ENCODE measurements at places on chromosomes 16 and 17.

DNA sequence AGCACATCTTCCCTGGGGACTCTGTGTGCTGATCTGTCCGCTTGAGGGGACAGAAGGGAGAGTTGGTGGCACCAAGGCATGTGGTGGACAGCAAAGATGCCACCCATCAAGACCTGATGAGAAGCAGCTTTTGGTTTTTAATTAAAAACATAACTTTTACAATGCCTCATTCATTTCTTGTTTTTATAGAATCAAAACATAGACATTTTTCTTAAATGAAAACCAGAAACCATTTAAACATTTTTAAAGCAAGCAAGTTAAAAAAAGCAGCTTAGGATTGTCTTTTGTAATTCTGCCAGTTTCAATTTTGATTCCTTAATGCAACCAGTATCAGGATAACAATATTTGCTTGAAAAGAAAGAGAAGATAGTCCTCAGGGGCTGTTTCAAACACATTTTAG lies 123.7 kb upstream of the AXIN2 start:
- DNase-seq: no peak

DNA sequence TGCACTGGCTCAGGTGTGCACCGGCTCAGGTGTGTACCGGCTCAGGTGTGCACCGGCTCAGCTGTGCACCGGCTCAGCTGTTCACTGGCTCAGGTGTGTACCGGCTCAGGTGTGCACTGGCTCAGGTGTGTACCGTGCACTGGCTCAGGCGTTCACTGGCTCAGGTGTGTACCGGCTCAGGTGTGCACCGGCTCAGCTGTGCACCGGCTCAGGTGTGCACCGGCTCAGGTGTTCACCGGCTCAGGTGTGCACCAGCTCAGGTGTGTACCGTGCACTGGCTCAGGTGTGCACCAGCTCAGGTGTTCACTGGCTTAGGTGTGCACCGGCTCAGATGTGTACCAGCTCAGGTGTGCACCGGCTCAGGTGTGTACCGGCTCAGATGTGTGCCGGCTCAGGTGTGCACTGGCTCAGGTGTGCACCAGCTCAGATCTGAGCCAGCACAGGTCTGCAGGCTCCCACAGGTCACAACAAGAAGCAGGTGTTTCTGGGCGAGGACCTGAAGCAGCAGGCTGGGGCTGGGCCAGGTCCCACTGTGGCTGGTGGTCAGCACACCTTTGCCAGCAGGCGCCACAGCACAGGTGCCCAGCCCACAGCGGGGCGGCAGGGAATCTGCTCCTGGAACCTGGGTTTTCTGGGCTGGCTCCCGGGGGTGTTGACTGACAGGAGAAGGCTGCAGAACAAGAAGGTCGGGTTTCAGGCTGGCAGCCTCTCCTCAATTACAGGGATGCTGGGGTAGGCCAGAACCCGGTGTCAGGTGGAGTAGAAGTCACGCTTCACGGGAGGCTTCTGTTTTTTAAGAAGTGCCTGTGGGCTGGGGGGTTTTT lies 17.2 kb downstream of the METRNL start:
- peak; percentile 72 for DNase-seq

DNA sequence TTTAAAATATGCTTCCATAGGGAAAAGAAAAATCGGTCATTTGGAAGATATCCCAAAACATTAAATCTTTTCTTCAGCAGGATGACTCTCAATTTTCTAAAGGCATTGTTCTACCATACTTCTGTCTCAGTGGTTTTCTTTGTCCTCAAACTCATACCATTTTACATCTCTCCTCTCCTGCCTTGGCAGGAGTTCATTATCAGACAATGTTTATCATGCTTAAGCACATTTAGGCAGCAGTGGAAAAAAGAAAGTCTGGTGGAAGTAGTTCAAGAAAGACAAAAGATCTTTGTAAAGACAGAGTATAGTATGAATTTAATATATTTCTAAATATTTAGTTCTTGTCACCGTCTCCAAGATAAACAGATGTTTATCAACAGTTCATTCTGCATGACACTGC lies 68.2 kb downstream of the CDK12 start:
- no peak for DNase-seq

- no peak for DNase-seq
Measured at GRCh38 chr16:1525871-1526607, 7.4 kb upstream of the TMEM204 start.

- DNase-seq: peak; percentile 44
Measured at GRCh38 chr16:66408163-66409048, 18.7 kb upstream of the BEAN1 start.

- DNase-seq: no peak
Measured at GRCh38 chr16:89586853-89587252, 11.3 kb downstream of the CPNE7 start.

DNA sequence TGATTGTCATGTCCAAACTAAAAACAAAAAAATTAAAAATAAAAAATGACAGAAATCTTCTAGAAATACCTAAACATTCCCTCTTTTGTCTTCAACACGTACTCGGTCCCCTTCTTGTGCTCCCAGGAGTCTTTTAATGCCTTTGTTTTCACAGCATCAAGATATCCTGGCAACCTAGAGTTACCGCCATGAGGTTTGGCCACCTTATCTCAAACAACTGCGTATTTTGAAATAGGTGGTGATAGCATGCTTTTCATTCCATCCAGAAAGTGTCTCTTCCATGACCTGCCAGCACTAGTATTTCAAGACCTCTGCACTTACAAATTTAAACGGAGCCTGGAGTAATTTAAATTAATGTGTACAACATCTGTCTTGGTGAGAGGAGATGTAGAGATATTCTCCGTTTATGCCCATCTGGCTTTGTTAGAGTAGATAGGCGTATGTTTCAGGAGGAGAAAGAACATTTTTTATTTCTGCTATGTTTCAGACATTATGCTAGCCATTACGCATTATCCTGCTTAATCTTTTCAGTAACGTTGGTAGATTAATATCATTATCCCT lies 42.0 kb downstream of the RBFOX1 start:
- no peak for DNase-seq

DNA sequence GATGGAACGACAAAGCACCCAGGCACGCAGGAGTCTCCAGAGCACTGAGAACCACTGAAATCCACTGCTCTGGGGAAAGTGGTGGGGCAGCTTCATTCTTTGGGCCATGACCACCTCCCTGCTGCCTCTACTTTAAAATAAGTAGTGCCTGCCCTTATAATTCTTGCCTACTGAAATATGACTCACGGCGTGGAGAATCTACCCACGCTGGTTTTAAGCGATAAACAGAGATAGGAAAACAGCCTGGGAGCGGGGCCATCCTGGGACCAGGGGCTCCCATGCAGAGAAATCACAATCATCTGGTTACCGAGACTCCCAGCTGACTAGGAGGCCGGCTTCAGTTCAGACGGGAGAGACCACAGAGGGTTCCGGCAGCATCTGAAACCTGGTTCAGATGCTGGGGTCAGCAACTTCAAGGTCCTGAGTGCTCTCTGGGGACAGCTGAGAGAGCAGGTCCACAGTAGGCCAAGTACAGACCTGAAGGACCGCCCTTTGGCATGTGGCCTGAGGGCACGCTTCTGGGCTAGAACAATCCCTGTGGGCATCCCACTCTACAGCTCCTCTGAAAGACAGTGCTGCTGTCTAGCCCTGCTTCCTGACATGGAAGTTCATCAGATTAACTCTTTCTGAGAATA lies 8.6 kb upstream of the DHRS13 start:
- no peak for DNase-seq

- no peak for DNase-seq
Measured at GRCh38 chr16:1918351-1919326, at the start of gene HS3ST6. HS3ST6 (minus strand) TSS chr16:1918415; CDS start chr16:1918323, 92 bp downstream.

- no peak for DNase-seq
Measured at GRCh38 chr16:80968386-80969113, 38.1 kb downstream of the CMC2 start.

- peak; percentile 96 for DNase-seq
Measured at GRCh38 chr17:1399679-1400512, at the start of gene YWHAE. YWHAE (minus strand) TSS chr17:1400222; CDS start chr17:1400110, 112 bp downstream.

GRCh38 chr16:79288066-79288465 lies 312.5 kb downstream of the MAF start:
- DNase-seq: no peak

DNA sequence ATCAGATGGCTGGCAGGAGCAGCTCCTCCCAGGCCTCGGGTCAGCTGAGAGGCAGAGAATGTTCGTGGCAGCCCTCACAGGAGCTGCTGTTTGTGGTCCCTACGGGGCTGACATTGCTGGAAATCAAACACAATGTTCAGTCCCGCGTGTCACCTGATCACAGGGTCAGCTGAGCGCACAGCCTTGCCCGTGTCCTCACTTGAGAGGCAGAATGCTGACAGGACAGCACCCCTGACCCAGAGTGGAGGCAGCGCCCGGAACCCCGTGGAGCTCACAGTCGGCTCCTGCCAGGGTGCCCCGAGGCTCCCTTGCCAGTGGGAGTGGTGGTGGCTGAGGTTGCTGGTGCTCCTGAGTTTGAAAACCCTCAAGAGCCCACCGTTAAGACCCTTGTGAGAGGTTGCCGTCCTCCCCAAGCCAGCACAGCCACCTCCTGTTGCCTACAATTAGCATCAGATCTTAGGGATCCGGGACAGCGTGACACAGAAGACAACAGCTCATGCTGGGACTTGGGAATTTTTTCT lies 3.6 kb upstream of the CHMP6 start:
- no peak for DNase-seq

DNA sequence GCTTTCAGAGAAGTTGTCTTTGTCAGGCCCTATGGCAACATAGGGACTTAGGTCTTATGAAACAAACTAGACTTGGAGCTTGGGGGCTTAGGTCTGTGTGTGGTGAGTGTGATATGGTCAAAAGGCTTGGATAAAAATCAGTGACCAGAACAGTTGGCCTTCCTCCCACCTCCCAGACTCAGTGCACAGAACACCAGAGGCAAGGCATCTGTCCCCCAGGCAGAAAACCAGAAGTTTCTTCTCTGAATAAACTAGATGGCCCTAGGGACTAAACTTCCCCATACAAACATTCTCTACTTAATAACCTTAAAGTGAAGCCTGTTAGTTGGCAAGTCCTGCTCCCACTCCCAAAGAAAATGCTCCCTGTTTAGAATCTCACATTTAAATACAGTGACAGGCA lies 39.2 kb upstream of the PMFBP1 start:
- DNase-seq: no peak

DNA sequence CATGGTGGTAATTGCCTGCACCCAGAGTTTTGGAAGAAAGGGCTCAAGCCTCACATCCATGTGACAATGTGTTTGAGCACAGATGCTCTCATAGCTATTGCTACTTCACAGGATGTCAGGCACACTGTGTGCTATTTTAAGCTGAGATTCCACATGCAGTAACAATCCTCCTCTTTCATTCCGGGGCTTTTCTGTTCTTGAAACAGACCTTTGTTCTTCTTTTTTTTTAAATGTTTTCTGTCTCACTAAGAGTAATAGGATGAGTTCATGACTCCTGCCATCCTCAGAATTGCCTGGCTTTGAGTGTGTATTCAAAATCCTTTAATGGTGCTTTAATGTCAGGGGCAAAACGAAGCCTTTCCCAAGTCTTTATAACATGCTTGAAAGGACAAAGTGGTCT lies 198.9 kb downstream of the ABCC12 start:
- DNase-seq: no peak

DNA sequence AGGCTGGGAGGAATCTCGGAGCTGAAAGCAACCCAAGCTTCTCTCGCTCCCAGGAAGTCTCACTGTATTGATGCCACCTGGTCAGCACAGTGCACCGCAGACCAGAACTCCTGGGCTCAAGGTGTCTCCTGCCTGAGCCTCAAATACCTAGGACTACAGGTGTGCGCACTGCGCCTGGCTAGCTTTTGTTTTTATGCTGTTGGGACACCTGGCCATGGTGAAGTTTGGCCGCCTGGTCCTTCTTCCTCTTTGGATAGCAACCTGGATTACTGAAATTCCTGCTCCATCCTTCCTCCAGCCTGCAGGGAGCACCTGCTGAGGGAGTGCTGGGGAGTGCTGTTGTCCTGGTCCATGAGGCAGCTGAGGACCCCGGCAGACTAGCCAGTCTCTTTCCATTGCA lies 56.6 kb downstream of the COTL1 start:
- no peak for DNase-seq

DNA sequence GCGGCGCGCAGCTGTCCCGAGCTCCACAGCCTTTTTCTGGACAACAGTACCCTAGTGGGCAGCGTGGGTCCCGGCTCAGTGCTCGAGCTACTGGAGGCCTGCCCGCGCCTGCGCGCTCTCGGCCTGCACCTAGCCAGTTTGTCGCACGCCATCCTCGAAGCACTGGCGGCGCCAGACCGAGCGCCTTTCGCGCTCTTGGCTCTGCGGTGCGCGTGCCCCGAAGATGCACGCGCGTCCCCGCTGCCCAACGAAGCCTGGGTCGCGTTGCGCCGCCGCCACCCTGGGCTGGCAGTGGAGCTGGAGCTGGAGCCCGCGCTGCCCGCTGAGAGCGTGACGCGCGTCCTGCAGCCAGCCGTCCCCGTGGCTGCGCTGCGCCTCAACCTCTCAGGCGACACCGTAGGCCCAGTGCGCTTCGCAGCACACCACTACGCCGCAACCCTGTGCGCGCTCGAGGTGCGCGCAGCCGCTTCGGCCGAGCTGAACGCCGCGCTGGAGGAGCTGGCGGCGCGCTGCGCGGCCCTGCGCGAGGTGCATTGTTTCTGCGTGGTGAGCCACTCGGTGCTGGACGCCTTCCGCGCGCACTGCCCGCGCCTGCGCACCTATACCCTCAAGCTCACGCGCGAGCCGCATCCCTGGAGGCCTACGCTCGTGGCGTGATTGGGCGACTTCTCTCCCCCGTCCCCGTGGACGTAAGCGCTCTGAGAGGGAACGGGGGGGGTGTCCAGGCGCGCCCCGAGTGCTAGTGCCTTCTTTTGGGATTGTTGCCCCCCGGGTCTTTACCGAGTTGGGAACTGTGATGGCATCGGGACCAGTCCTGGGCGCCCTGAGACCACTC lies 1.2 kb upstream of the HSF4 start:
- DNase-seq: no peak

DNA sequence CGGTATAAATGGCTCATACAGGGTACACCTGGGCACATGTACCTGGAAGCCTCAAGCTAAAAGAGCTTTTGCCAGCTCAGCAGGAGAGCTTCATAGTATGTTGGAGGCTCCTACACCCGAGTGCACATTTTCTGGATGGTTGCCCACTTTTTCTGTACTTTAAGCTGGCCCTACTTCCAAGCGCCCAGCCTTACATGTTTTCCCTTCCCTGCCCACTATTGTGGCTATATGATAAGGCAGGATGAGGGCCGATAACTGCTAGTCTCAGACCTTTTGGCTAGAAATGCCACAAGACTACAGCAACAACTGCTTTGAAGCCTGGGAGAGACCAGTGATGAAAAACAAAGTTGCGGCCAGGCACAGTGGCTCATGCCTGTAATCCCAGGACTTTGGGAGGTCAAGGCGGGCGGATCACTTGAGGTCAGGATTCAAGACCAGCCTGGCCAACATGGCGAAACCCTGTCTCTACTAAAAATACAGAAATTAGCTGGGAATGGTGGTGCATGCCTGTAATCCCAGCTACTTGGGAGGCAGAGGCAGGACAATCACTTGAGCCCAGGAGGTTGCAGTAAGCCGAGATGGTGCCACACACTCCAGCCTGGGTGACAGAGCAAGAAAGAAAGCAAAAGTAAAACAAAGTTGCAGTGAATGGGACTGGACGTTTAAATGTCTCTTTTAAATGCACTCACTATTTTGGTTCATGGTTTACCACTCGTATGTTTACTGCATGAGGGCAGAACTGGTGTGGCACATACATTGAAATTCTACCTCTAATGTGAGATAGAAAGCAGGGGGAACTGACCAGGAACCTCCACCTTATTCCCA lies 14.2 kb upstream of the MARCHF10 start:
- DNase-seq: no peak

GRCh38 chr16:11170696-11171447 lies 85.1 kb downstream of the SOCS1 start:
- DNase-seq: no peak

Measured in breast epithelium (tissue), 4 donors.